ENCODE measurements at places on chromosomes 11 and 22.

GRCh38 chr11:121154486-121155314 is 53.7 kb downstream of the TECTA start:
- DNase-seq = no peak

- no peak for DNase-seq
Observed at GRCh38 chr22:30948930-30949342, 19.6 kb downstream of the MORC2 start.

DNA sequence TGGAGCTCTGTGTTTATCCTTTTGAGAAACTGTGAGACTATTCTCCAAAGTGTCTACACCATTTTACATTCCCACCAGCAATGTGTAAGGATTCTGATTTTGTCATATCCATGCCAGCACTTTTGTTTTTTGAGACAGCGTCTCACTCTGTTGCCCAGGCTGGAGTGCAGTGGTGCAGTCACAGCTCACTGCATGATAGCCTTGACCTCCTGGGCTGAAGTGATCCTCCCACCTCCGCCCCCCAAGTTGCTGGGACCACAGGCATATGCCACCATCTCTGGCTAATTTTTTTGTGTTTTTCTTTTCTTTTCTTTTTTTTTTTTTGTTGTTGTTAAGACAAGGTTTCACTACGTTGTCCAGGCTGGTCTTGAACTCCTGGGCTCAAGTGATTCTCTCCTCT is 35.3 kb downstream of the PPP6R3 start:
- DNase-seq = no peak

- DNase-seq = no peak
Observed at GRCh38 chr11:100445231-100445735, 241.8 kb upstream of the ARHGAP42 start.

DNA sequence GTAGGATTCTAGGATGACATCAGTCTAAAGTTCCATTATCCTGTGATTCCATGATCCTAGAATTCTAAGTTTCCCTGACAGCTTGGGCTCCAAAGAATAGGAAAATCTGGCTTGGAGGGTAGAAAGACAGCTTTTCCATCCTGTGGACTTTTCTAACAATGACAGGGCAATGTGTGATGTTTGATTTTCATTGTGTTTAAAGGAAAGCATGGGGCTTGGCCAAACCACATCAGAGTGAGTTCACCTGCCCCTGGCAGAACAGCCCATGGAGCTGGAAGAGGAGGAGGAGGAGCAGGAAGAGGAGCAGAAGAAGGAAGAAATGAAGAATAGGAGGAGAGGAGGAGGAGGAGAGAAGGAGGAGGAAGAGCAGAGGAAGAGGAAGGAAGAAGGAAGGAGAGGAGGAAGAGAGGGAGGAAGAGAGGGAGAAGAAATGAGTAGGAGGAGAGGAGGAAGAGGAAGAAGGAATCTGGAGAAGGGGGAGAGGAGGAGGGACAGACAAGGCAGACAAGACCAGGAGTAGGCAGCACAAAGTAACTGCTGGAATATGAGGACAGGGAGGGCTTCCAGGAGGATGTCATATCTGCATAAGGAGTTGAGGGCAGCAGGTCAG is 53.1 kb upstream of the WNT11 start:
- DNase-seq = no peak

DNA sequence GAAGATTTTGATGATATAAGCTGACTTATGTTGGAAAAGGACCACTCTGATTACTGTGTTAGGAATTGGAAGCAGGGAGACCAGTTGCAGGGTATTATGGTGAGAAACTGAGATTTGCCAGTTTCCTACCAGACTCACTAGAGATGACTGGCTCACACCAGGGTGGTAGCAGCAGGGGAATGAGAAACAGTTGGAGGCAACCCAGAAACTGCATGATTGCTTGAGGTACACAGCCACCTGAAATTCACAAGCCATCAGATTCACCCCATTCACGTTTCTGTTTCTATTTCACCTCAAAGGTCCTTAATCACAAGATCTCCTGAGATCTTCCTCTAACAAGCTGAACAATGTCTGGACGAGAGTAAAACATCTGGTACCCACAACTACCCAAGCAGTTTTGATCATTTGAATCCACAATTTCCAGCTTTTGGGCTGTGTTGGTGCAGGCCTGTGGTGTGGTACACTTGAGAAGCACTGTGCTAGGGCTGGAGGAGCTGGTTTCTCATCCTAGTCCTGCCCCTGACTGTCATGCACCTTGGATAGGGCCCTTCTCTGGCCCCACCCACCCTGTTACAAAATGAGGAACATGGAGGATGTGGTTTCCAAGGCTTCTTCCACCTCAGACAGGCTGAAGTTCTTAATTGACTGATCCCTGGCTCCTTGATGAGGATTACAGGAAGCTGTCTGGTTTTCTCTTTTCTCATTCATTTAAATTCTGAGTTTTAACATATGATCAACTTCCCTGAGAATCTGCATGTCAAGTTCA is 233.4 kb downstream of the INSC start:
- DNase-seq = no peak

GRCh38 chr11:65872586-65873317 is at the start of gene EFEMP2:
Gene EFEMP2, minus strand, starts transcription at chr11:65872800. Its CDS starts 446 bp downstream, at chr11:65872354.
- DNase-seq = no peak

- DNase-seq = no peak
Observed at GRCh38 chr11:44275241-44275640, 34.7 kb downstream of the ALX4 start.

- DNase-seq = peak; percentile 52
Observed at GRCh38 chr11:25981998-25982397, 349.9 kb upstream of the ANO3 start.
